ENCODE measurements at places on chromosomes 2 and 18. TPM values are rescaled to one million over a fixed set of nuclear protein-coding genes. Genes with fewer than 3 reads are reported as not detected.
A peak's percentile ranks its signal among the peaks of the same experiment; 100 is the strongest.

DNA sequence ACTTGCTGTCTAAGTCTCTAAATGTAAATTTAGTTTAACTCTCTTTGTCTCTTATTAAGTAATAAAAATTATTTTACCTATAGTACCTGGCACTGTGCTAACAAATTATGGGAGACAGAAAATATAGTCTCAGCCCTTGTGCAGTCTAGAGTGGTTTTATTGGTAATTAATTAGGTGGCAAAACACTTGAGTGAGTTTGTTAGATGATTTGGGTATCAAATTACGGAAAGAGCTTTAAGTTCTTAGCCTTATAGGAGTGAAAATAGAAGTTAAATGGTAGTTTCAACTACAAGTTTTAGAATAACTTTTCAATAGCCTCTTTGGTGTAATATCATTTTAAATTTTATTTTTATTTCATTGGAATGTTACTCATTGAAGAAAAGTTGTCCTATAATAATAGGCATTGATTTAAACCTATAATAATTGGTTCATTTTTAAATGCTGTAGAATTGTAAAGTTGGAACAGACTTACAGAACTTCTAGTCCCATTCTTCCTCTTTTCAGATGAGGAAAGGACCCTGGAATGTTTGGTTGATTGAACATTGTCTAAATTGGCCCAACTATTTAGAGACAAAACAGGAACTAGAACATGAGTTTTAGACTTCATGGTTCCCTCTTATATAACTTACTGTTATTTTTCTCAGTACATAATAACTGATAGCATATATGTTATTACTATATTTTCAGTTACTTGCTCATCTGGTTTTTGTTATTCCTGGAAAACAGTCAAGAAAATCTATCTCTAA is 10.2 kb upstream of the HTR2B start:
- DNase-seq = no peak

DNA sequence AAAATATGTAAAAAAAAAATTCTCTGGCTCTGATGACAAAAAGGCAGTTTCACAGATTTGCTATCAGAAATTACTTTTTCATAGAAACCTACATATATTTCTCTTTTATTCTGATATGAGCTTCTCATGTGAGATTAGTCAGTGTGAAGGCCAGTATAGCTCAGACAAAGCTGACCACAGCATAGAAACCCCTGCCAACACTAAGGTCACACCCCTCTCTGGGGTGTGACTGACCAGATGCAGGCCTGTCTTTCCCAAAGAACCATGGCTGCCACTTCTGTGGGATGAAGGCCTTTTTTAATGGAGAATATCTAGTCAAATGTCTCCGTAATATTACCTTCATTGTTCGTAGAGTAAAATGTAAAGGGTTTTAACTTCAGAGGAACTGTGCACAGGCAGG is 330.3 kb upstream of the KCNJ3 start:
- no peak for DNase-seq

MBOAT2 gene
- total RNA-seq = 32.9 TPM

DNA sequence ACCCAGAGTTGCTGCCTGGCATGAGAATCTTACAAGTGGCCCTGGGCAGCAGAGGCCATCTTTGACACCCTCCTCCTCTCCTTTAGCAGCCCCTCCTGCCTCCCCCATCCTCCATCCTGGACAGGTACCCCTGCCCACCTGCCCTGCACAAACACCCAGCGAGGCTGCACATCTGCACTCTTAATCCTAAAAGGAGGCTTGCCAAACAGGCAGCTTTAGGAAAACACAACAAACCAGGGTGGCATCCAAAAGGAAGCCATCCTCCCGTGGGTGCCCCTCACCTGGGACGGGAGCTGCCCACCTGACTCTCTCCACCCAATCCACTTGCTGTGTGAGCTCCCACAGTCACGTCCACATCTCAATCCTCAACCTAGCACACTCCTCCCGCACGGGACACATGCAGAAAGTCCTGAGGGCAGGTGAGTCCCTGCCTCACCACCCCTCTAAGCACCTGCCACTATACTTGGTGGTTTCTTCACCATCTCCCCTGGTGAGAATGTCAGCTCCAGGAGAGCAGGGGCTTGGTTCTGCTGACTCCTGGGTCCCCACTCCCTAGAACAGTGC is 5.8 kb downstream of the BIN1 start:
- peak; percentile 29 for DNase-seq

GRCh38 chr2:184472481-184472880 is 125.8 kb upstream of the ZNF804A start:
- DNase-seq = no peak

Measured in left lung (tissue), 14 donors.